Thymus (tissue), 14 donors: ENCODE measurements at places on chromosomes 1 and 21. TPM values are rescaled to one million over a fixed set of nuclear protein-coding genes. Genes with fewer than 3 reads are reported as not detected.

Gene PRAMEF20
- polyA plus RNA-seq: 0.05 TPM

Gene HSD3B1
- polyA plus RNA-seq: 0.39 TPM

Gene PRAMEF6
- polyA plus RNA-seq: 0.21 TPM

Gene ITPKB
- polyA plus RNA-seq: 32.0 TPM

Gene LRRC41
- polyA plus RNA-seq: 24.1 TPM

Gene C1orf116
- 0.98 TPM for polyA plus RNA-seq

Gene OR2W3
- polyA plus RNA-seq: 0.09 TPM

Gene NUF2
- 17.8 TPM for polyA plus RNA-seq

Gene ZSWIM5
- 0.39 TPM for polyA plus RNA-seq

Gene RHOC
- 227 TPM for polyA plus RNA-seq

Gene SNX27
- polyA plus RNA-seq: 6.5 TPM

GRCh38 chr1:181483285-181484195, at the start of gene CACNA1E:
CACNA1E (plus strand) TSS chr1:181483517; CDS start chr1:181483745, 228 bp downstream.
- H3K4me1 ChIP-seq: no peaks in the 10 kb centered on the region
- peaks cover 77% of the 10 kb centered on the region for H3K27me3 ChIP-seq
- no peak within 1 kb of the TSS for H3K27ac ChIP-seq
- no peak within 1 kb of the TSS for H3K4me3 ChIP-seq
- no peak for DNase-seq

DNA sequence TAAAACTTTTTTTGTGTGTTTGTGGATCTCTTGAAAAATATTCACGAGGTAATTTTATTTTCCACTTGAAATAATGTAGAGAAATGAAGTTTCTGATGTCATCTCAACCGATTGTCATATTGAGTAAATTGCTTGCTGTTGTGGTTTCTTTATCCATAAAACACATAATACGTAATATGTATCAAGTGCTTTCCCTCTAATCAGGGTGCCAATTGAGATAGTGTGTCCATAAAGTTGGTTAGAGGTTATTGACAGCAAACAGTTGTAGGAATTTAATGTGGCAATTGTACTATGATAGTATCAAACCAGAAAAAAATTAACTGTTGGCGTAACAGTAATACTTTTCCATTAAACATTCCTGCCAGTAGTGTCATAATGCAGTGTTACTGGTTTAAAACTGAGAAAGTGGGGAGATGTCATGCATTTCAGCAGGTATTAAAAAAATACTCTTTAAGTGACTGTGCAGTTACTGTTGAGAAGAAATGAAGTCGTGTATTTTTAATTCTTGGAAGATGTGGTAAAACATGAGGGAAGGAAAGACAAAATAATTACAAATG, 38.3 kb downstream of the USP25 start:
- no peaks in the 10 kb centered on the region for H3K27me3 ChIP-seq
- no peaks in the 10 kb centered on the region for H3K36me3 ChIP-seq
- no peak overlapping the region for H3K4me3 ChIP-seq
- no peak for DNase-seq

DNA sequence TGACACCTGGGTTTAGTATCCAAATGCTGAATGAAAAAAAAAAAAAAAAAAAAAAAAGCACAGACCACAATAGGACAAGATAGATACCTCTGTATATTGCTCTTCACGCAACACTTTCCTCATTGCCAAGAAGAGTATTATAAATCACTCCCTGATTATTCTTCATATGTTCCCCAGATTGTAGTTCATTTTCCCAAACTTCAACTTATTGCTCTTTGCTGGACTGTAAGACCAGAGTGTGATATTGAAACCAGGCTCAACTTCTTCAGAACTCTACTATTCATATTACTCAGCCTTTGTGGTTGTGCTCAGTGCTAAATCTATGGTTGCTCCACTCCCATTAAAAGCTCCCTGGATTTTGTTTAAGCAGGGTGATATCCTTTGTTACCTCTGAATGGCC, 180.4 kb downstream of the NTMT2 start:
- H3K27me3 ChIP-seq: no peaks in the 10 kb centered on the region

- no peaks in the 10 kb centered on the region for H3K36me3 ChIP-seq
- no peaks in the 10 kb centered on the region for H3K27me3 ChIP-seq
- DNase-seq: peak; percentile 48
- H3K4me1 ChIP-seq: peaks cover 3% of the 10 kb centered on the region
Measured at GRCh38 chr1:234676103-234676594, 66.2 kb upstream of the IRF2BP2 start.

DNA sequence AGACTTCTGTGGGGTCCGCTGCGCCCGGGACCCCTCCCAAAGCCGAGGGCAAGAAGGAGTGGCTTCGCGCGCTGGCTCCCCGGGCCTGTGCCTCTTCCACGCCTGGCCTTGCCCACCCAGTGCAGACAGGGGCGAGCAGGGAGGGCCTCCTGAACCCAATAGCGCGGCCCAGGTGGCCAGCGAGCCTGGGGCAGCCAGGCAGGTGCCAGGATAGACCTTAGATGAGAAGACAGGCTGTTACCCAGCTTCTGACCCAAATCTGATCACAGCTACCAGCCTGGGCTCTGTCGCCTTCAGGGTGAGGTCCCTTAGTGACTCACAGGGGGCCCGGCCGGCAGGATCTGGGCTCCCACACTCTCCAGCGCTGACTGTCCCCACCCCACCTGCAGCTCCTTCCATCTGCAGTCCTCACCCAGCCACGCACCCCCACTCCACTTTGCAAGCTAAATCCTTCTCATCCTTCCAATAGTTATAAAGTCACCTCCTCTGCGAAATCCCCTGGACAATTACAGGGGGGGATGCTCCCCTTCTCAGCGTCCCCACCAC, 9.6 kb downstream of the CLEC20A start:
- H3K4me3 ChIP-seq: no peak overlapping the region
- no peaks in the 10 kb centered on the region for H3K4me1 ChIP-seq
- H3K27me3 ChIP-seq: no peaks in the 10 kb centered on the region
- no peak overlapping the region for H3K27ac ChIP-seq
- no peaks in the 10 kb centered on the region for H3K36me3 ChIP-seq
- DNase-seq: no peak

DNA sequence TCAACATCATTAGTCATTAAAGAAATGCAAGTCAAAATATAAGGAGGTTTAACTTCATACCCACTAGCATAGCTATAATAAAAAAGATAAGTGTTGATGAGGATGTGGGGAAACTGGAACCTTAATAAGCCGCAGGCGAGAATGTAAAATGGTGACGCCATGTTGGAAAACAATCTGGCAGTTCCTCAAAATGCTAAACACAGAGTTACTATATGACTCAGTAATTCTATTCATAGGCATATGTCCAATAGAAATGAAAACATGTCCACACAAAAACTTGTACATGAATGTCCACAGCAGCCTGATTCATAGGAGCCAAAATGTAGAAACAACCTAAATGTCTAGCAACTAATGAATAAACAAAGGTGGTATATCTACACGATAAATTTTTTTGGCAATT, 23.2 kb downstream of the DDX59 start:
- no peaks in the 10 kb centered on the region for H3K4me1 ChIP-seq
- H3K27me3 ChIP-seq: no peaks in the 10 kb centered on the region
- H3K27ac ChIP-seq: no peak overlapping the region

DNA sequence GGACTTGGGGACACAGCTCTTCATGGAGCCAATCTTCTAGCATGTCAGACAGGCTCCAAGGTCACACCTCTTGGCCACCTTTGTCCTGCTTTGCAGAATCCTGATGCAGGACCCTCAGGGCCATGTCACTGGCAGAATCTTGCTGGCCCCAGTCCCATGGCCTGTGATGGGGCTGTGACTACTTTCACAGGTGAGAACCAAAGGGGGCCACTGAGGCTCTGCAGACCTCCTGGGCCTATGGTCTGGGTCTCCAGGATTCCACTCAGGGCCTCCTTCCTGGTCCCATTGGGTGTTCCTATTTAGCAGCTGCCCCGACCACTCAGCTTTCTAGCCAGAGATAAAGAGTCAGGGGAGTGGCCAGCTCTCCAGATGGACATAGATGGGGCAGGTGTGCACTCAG, 238.7 kb downstream of the MATN1 start:
- no peaks in the 10 kb centered on the region for H3K36me3 ChIP-seq
- DNase-seq: no peak
- H3K4me1 ChIP-seq: no peaks in the 10 kb centered on the region
- H3K27ac ChIP-seq: no peak overlapping the region

- no peak overlapping the region for H3K4me3 ChIP-seq
- no peak overlapping the region for H3K27ac ChIP-seq
- no peaks in the 10 kb centered on the region for H3K36me3 ChIP-seq
- H3K4me1 ChIP-seq: no peaks in the 10 kb centered on the region
Measured at GRCh38 chr1:234217316-234217840, 155.9 kb upstream of the COA6 start.

GRCh38 chr1:200130552-200130951, 103.0 kb downstream of the NR5A2 start:
- H3K27me3 ChIP-seq: no peaks in the 10 kb centered on the region
- no peaks in the 10 kb centered on the region for H3K36me3 ChIP-seq
- DNase-seq: no peak
- no peaks in the 10 kb centered on the region for H3K4me1 ChIP-seq
- H3K4me3 ChIP-seq: no peak overlapping the region

- no peaks in the 10 kb centered on the region for H3K36me3 ChIP-seq
- no peak overlapping the region for H3K27ac ChIP-seq
- H3K4me1 ChIP-seq: no peaks in the 10 kb centered on the region
- H3K27me3 ChIP-seq: no peaks in the 10 kb centered on the region
Measured at GRCh38 chr1:18446751-18447150, 34.0 kb upstream of the KLHDC7A start.

GRCh38 chr1:65042467-65042866, 76.1 kb upstream of the JAK1 start:
- H3K36me3 ChIP-seq: no peaks in the 10 kb centered on the region
- H3K4me1 ChIP-seq: no peaks in the 10 kb centered on the region
- no peak for DNase-seq
- H3K27me3 ChIP-seq: no peaks in the 10 kb centered on the region
- no peak overlapping the region for H3K27ac ChIP-seq

GRCh38 chr1:2121101-2121691, 71.0 kb downstream of the PRKCZ start:
- H3K4me1 ChIP-seq: no peaks in the 10 kb centered on the region
- no peak overlapping the region for H3K27ac ChIP-seq
- no peak overlapping the region for H3K4me3 ChIP-seq

DNA sequence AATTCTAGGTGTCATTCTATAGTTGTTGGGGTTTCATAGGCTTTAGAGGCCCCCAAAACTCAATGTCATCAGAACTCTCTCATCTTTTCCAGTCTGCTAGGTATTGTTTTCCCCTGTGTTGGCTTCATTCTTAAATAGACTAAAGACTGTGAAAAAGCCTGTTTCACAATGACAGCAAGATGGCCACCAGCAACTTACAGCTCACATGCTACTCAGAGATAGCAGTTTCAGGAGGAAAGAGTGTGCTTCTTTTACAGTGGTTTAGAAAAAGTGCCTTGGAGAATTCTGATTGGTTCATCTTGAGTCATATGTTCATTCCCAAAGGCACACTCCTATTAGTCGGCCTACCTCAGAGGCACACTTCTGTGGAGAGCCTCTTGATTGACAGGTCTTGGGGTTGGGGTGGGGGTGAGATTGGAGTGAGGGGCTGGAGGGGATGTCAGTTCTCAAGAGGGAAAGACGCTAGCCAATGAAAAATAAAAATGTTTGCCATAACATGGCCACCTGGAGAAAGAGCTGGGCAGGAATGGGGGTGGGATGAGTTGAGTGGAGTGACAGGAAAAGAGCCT, 8.5 kb downstream of the IL23R start:
- H3K27ac ChIP-seq: no peak overlapping the region
- peaks cover 10% of the 10 kb centered on the region for H3K4me1 ChIP-seq
- no peaks in the 10 kb centered on the region for H3K36me3 ChIP-seq
- no peak overlapping the region for H3K4me3 ChIP-seq
- peaks cover 2% of the 10 kb centered on the region for H3K27me3 ChIP-seq

GRCh38 chr1:71881611-71882010, 400.7 kb downstream of the NEGR1 start:
- peak; percentile 12 for DNase-seq
- peaks cover 3% of the 10 kb centered on the region for H3K4me1 ChIP-seq

DNA sequence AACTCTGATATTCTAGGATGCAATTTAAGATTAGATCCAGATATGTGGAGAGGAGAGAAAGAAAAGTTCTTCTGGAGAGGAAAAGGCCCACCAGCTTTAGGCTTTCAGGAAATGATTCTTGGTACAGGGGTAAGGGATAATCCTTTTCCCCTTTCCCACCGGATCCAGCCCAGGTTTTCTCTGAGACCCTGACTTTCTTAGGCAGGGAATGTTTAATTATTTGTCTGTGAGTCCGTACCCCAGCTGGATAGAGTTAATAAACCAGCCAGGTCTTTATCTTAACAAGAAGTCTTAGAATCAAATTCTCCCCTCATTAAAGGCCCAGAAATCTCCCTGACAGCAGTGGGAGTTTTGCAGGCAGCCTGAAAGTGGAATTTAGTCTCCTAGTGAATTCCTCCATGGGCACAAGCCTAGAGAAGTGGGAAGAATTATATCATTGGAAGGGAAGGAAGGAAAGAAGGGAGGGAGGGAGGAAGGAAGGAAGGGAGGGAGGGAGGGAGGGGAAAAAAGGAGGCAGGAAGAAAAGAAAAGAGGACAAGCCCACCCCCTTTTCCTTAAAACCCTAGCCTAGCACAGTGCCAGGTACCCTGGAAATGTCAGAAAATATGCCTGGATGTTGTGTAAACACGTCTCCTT, 189.0 kb downstream of the PLPP3 start:
- H3K27me3 ChIP-seq: no peaks in the 10 kb centered on the region
- no peak overlapping the region for H3K27ac ChIP-seq
- H3K36me3 ChIP-seq: no peaks in the 10 kb centered on the region
- DNase-seq: no peak
- no peaks in the 10 kb centered on the region for H3K4me1 ChIP-seq

GRCh38 chr1:162629077-162629627, 3.1 kb upstream of the DDR2 start:
- H3K27ac ChIP-seq: no peak overlapping the region
- no peaks in the 10 kb centered on the region for H3K36me3 ChIP-seq
- no peak for DNase-seq
- H3K27me3 ChIP-seq: no peaks in the 10 kb centered on the region
- no peaks in the 10 kb centered on the region for H3K4me1 ChIP-seq

DNA sequence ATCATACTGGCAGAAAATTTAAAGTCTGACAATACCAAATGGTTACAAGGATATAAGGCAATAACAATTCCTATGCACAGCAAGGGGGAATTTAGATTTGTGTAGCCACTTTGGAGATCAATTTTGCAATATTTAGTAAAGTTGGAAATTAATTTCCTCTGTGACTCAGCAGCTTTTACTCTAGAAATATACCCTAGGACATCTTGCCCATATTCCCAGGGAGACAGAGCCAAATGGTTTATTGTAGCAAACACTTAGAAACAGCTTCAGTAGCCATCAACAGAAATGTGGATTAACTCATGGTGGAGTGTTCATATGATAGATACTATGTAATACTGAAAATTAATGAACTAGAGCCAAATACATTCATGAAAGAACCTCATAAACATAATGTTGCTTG, 104.6 kb downstream of the BACH1 start:
- no peaks in the 10 kb centered on the region for H3K4me1 ChIP-seq
- no peak overlapping the region for H3K4me3 ChIP-seq
- DNase-seq: no peak
- H3K27me3 ChIP-seq: no peaks in the 10 kb centered on the region

- H3K27me3 ChIP-seq: no peaks in the 10 kb centered on the region
- peaks cover 6% of the 10 kb centered on the region for H3K36me3 ChIP-seq
- peaks cover 9% of the 10 kb centered on the region for H3K4me1 ChIP-seq
- peak overlapping the region; percentile 69 for H3K27ac ChIP-seq
- no peak for DNase-seq
Measured at GRCh38 chr1:205805082-205805711, 7.8 kb downstream of the SLC41A1 start.
